Hematopoietic multipotent progenitor cell treated with erythropoietin and hydrocortisone succinate and interleukin-3 and kit ligand, for 4 days (in vitro differentiated cells): ENCODE measurements at places on chromosomes 7 and 10.

GRCh38 chr10:33333260-33334101 is 986 bp downstream of the NRP1 start:
- DNase-seq, result peak; percentile 72

DNA sequence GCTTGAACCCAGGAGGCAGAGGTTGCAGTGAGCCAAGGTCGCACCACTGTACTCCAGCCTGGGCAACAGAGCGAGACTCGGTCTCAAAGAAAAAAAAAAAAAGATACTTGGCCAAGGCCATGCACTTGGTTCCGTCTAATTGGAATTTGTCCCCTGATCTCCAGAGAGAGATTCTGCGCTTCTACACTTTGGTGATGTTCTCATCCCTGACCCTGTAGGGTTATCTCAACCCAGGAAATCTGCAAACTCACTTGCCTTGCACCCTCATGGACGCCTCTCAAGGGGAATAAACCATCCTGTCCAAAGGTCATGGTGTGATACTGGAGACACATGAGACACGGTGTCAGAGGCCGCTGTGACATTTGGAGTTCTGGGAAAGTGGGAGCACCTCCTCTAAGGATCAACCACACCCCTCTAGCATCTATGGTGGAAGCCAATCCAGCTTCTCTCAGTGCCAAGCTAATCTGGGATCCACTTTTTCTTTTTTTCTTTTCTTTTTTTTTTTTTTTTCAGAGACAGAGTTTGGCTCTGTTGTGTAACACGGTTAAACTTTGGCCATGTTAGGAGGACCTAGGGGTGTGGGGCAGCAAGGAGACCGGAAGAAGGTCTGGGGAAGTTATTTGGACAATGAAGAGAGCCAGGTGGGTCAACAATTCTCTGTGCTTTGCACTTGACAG is 7.8 kb upstream of the POR start:
- no peak for DNase-seq

- DNase-seq, result no peak
These were observed 43.3 kb upstream of the EZH2 start for GRCh38 chr7:148927123-148928045.

DNA sequence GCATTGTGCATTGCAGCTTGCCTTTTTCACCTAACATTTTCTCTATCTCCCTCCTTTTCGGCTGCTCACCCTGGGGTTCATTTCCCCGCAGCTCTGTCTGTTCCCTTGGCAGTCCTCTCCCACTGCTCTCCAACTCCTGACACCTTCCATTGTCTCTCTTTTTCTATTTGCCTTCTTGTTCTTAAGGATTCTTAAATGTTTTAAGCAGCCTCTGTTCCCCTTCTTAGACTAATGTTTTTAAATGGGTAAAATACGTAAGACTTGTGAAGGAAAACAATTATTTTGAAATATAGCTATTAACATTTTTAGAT is 19.4 kb downstream of the BMPR1A start:
- no peak for DNase-seq

DNA sequence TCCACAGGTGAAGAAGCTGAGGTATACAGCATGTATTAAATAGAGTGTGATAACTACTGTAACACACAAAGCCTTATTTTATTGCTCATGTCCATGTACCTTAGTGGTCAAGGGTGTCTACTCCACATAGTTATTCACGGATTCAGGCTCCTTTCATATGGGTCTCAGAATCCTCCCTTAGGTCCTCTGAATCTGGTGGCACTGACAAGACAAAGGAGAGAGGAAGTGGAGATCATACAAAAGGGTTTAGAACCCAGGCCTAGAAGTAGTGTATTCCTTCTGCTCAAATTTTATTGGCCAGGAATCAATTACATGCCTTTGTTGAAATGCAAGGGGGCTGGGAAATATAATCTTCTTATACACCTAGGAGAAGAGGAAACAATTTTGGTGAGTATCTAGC is 164.6 kb downstream of the PTEN start:
- DNase-seq, result no peak

DNA sequence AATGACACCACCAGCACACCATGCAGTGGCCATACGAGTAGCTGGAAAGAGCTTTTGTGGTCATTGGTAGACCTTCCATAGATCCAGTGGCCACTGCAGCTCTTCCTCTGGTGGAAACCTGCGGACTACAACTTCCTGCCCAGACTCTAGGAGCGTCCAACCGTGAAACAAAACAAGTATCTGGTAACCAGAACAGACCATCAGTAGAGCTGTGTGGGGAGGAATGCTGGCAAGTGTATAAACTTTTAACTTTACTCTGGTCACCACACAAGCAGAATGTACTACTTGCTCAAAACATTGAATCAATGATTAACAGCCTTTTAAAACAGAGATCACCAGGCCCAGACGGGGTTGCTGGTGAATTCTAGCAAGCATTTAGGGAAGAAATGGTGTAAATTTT is 154.7 kb upstream of the DGKB start:
- no peak for DNase-seq

GRCh38 chr7:36303202-36304098 is 86.2 kb upstream of the ANLN start:
- peak; percentile 84 for DNase-seq

- no peak for DNase-seq
These were observed 43.7 kb downstream of the PPP1R3C start for GRCh38 chr10:91589015-91589657.

- peak; percentile 44 for DNase-seq
These were observed 282.9 kb upstream of the LYZL1 start for GRCh38 chr10:29005988-29006387.

GRCh38 chr7:84610390-84610789 is 415.8 kb upstream of the SEMA3A start:
- no peak for DNase-seq

- DNase-seq, result peak; percentile 59
These were observed 580 bp downstream of the MRPS16 start for GRCh38 chr10:73251683-73252444.

DNA sequence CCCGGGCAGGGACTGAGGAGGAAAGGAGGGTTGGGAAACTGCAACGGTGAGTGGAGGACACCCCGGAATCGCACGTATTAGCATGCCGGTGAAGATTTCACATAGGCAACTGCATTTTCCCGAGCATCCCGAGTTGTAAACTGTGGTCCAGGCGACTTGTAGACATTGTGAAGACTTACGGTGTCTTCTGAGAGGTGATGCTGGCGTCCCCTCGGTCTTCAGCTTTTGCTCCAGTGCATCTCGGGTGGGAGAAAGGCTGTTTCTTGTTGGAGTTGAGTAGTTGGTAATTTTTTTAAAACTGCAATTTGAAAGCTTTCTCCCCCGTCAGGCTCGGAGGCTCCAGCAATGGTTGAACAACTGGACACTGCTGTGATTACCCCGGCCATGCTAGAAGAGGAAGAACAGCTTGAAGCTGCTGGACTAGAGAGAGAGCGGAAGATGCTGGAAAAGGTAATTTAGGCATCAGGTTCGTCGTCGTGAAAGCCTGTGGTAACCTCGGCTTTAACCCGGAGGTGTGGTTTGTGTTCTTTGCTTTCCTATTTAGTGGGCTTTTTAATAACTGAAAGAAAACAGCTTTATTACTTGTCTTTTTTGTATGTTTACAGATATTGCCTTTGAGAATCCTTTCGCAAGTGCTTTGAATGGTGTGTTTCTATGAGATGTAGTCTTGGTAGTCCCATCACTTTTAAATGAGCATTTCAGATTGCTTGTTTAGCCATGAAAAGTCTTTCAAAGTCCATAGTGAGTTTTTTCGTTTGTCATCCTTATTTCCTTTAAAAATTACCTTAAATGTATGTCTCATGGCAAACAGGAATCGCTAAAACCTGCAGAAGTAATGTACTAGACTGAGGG is 687 bp downstream of the HELLS start:
- DNase-seq, result peak; percentile 49

DNA sequence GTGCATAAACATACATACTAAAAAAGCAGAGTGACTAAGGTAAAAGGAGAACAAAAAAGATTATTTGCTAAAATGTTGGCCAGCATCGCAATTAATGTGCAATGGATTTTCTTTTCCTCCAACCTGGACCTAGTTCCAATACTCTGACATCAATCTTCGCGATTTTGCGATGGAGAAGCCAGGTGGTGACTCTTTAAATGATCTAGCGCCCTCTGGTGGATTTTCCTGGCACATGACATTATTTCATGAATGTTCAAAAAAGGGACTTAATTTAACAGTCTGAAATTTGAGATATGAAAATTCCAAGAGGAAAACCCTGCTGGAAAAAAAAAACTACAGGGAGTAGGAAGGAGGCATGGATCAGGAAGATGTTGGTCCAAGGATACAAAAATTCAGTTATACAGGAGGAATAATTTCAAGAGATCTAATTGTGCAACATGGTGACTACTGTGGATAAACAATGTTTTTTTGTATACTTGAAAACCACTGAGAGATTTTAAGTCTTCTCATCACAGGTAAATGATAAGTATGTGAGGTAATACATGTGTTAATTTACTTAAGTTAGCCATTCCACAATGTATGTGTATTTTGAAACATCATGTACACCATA is 4.3 kb upstream of the KCNMA1 start:
- DNase-seq, result peak; percentile 85

DNA sequence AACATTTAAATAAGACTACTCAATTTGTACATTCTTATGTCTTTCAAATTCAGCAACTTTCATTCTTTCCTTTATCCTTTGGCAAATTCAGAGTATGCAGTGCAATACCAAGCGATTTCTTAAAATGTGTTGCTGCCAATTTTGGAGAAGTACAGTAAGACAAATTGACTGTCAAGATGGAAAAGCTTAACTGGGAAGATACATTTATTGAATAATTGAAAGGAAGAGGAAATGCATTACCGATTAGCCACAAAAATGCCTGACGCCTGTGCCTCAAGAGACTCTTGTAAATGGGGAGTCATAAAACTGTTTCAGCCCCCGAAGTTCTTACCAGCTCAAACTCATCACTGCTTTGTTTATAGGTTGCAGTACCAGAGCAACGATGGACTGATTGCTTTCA is 373.3 kb upstream of the GALNT17 start:
- no peak for DNase-seq

DNA sequence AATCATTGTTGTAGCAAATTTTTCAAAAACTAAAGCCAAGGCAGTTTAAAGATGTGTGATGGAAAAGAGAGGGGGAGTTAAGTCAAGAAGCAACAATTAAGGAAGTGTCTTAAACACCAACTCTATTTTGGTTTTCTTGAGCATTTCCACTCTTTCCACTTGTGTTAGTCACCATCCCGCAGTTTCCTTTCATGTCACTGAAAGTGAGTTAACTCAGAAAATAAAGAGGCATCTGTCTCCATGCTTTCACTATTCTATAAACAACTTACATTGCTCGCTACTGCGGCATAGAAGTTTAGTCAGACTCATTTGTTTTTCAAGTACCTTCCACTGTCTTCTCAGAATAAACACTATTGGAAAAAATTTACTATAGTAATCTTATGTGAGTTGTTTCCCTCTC is 284.9 kb upstream of the SEMA3D start:
- peak; percentile 67 for DNase-seq

DNA sequence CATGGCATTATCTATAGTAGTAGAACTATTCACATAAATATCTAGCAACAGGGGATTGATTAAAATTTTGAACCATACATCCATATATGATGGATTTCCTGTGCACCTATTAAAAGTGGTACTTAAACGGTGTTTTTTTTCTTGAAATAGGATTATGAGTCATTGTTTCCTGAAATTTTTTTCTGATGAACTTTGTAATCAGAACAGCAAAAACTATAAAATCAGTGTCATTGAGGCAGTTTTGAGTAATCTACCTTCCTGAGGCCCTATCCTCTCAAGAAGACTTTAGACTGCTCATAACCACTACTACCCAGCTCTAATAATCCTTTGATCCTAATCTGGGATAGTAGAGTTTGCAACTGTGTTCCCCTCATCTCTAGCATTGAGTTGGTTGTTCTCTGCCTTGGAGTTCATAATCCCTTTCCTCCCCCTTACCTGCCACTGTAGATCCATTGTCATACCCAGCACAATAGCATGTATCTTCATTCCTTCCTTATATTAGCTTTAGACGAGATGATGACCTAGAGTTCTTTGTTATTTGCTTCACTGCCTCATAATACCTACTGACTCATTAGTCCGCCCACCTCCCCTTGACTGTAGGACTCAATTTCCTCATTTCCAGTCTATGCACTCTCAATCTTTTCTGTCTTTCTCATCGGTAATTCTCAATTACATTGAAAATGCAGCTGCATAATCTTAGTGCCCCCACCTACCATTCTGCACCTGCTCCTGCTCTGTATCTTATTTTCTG is 133.4 kb downstream of the LRRC4 start:
- DNase-seq, result no peak

DNA sequence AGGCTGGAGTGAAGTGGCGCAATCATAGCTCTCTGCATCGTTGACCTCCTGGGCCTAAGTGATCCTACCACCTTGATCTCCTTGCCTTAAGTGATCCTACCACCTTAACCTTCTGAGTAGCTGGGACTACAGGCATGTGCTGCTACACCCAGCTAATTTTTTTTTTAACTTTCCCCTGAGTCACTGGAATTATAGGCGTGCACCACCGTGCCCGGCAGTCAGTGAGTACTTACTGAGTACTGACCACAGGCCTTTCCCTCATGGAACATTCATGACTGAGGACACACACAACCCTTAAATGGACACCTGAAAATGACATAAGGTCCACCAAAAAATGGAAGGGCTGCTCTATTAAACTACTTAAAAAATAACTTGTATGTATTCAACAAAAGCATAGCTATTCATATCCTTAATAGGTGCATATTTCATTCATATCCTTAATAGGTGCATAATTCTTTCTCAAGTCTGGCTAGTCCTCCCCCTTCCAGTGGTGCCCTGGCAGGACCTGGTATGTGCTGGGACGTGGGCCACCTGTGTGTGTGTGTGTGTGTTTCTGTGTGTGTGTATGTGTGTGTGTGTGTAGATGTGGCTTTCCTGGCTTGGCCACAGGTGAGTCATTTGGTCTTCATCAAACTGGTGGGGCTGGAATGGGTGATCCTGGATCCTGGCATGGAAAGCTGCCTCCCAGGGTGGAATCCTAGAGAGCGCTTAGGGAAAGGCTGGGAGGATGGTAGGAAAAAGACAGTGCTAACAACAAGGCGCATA is 3.5 kb downstream of the FAM180A start:
- no peak for DNase-seq

DNA sequence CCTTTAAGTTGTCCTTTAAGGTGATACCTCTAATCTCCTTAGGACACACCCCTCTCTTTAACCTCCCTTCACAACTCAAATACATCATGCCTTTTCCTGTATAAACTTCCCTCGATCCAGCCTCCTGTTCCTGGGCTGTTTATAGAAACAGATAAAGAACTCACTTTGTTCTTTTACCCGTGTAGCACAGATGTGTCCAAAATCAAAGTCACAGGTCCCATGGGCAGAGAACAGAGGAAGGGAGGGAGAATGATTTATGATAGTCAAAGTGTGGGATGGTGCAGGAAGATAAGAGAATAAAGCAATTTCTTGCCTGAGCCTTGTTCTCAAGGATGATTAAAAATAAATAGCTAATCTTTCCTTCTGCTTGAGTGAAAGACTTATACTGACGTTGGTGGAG is 50.3 kb upstream of the CABCOCO1 start:
- DNase-seq, result peak; percentile 29
